ENCODE measurements at places on chromosomes 2 and 18.

DNA sequence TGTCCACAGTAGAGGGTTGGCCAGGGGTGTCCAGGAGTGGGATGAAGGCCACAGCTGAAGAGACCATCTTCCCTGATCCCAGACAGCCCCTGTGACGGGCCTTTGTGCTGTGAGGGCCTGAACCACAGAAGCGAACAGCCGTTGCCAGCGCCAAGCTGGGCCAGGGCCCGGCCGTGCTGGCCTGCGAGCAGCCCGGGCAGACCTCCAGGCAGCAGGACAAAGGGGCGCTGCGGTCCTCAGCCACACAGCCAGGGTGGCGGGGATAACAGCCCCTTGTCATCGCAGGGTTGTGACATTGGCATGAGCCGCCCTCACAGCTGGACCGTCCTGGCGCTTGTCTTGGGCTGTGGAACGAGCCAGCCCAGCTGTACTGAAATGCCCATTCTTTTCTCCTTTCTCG, 161.1 kb downstream of the FAM210A start:
- no peak for DNase-seq

- DNase-seq: no peak
Observed at GRCh38 chr2:164046040-164046439, 310.2 kb upstream of the FIGN start.

DNA sequence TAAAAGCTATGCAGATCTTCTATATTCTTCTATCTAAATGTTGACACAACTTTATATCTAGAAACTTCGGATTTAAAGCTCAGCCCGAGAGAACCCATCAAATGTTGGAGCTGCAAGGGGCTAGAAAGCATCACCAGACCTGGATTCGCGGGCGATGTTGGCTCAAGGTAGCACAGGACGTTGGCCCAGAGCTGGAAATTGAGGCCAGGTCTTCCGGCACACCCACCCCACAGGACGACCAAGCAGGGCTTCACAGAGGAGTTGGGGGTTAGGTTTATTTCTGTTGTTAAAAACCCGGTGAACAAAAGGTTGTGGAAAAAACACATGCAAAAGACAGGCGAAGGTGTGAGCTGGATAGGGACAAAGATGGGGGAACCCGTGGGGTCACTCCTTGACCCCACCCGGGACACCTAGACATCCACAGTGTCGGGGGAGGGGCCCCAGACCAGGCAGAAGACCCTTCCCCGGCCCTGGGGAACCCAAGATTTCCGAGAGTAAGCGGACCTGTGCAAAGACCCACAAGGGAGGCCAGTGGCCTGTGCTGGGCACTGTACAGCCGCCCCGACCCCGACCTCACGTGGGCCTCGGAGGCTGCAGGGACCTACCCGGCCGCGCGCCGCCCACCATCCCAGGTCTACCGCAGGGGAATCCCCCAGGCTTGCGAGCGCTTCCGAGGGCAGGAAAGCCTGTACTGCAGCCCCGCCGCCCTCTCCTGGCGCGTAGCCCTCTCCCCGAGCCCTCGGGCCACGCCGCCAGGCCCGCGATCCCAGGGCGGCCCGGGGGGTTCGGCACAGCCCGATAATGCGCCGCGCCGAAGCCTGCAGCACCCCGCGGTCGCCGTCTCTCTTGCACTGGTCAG, 1.8 kb upstream of the AGBL5 start:
- no peak for DNase-seq

DNA sequence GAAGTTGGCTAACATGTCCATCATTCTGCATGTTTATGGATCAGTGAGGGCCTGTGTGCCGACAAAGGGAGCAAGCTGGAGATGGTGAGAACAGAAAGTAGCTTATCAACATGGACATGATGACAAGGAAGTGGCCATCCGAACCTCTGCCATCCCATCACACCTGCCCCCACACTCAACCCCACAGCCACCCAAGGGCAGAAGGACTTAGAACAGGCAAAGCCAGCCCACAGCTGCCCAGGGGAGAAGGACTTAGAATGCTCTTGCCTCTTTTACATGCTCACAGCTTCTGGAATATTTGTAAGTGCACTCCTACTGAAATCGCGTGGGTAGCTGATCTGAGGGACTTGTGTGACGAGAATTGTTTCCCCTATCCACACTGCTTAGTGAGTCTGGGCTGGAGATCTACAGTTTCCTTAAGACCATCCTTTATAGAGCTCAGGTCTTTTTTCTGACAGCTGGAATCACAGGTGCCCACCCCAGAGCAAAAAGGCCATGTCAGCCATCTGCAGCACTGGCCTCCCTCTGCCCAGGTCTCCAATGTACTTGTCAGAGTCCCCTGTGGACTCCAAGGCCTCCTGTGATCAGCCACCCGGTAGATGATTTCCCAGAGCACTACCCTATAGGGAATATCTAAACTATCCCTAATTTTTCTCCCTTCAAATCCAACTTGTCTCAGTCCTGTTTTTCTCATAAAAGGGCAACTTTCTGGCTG, 154.1 kb downstream of the SMAD7 start:
- DNase-seq: no peak

DNA sequence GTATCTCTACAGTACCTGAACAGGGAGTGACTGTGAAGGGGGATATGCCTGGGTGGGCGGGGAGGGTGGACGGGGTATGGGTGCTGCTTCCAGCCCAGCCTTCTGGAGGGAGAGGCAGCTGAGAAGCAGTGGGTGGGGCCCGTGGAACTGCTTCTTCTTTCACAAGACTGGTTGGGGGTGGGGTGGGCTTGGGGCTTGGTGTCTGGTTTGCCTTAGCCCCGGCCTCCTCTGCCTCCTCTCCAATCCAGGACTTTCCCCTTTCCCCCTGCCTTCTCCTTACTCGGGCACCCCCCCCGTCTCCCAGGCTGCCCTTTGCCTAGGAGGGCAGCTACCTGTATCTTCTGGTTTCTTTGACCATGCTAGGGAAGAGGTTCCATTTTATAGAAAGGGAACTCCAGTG, 233.4 kb downstream of the DYSF start:
- no peak for DNase-seq

DNA sequence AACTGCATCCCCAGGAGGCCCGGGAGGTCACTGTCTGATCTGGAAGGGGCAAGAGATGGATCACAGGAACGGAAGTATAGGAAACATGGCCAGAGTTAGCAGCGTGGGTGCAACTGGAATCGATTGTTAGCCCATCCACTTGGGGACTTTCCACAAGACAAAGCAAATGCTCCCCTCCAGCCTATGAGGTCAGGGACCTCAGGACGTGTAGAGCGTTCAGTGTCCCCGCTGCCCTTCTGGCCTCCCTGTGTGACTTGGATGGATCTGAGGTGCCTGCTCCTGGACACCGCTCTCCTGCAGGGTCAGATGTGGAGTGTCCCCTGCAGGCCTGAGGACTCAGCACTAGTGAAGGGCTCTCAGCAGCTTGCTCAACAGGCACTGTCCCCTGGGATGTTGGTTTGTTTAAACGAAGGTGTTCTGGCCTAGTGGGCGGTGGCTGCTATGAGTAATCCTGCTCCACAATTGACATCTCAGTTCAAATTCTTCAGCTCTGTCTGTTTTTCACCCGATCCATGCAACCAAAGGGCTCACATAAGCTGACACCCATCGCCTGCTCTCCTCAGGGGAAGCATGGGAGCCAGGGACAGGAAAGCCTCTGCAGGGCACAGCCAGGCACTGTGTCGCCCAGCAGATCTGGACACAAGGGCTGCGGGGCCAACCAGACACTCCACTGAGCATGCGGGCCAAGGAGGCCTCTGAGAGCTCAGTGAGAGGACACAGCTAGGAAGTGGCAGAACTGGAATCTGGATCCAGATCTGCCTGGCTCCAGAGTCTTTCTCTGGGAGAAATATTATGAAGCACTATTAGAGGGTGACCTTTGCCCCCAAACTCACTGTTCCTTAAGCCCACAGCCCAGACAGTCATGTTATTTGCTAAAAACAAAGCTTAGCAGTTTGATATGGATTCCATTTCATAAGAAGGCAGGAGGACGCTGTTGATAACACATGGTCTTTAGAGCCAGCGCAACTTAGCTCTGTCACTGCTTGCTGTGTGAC, 78.5 kb downstream of the RHOB start:
- no peak for DNase-seq

GRCh38 chr2:191795715-191796114, 51.2 kb downstream of the CAVIN2 start:
- no peak for DNase-seq

DNA sequence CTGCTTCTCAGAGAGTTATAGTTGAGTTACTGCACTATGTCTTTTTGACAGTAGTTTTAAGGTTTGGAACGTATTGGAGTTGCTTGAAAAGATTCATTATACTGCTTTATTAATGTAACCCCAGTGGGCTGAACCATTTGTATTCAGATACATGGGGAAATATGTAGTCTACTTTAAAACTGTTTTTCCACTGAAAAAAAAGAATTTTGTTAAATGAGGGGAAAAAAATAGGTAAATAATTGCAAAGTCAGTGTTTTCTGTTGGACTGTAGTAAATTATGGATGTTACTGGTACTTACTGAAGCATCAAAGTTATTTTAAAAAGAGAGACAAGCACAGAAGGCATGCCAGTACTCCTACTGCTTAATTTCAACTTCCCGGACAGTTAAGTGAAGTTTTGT, 36.4 kb downstream of the ZC3H15 start:
- no peak for DNase-seq

- no peak for DNase-seq
Observed at GRCh38 chr18:22175346-22175745, 6.0 kb downstream of the GATA6 start.

DNA sequence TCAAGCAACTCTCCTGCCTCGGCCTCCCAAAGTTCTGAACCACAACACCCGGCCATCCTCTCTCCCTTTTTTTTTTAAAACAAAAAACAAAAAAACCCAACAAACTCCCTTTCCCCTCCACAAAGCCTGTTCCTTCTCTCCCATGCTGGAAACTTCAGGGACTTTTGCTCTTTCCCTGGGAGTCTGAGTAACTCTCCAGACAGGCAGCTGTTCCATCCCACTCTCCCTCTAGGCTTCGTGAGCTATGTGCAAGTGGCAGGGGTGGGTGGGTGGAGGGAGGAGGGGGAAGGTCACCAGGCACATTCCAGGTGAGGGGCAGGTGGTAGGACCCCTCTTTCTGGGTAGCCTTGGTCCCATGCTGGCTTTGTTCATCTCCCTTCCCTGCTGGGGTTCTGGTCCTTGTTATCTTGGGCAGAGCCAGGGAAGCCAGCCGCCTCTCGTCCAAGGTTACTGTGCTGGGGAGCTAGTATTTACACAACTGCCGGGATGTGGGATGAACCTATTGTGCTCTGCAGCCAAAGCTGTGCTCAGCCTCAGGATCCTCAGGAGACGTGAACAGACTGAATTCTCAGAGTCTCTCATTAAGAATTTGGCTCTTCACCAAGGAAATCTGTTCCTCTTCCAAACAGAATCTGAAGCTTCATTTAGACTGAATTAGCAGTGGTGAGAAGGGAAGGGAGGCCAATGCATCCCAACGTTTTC, 106.9 kb downstream of the LIPG start:
- peak; percentile 82 for DNase-seq

DNA sequence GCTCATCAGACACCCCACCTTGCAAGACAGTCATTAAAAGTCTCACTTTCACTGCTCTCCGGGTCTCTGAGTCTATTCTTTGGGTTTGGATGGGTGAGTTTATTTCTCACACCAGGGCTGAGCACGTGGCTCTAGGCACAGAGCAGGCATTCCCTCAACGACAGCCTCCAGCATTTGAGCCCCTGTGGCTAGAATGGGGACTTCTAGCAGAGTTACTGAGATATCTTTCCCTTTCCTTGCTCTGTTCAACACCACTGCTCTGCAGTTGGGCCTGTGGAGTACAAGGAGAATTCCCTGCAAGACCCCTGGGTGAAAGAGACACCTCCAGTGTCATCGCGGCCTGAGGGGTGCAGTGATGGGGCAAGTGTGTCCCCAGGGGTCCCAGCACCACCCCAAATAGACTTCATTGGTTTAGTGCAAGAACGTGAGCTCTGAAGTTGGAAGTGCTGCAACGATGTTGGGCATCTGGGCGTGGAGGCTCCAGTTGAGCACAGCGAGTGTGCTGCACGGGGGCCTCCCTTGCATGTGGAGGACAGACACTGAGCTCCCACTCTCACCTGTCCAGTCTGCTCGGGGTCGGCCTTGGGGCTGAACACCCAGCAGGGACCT, 184.1 kb upstream of the HS6ST1 start:
- no peak for DNase-seq

GRCh38 chr2:9256570-9257043, 50.0 kb downstream of the ASAP2 start:
- no peak for DNase-seq

- no peak for DNase-seq
Observed at GRCh38 chr2:13884291-13884976, 748.1 kb upstream of the LRATD1 start.

DNA sequence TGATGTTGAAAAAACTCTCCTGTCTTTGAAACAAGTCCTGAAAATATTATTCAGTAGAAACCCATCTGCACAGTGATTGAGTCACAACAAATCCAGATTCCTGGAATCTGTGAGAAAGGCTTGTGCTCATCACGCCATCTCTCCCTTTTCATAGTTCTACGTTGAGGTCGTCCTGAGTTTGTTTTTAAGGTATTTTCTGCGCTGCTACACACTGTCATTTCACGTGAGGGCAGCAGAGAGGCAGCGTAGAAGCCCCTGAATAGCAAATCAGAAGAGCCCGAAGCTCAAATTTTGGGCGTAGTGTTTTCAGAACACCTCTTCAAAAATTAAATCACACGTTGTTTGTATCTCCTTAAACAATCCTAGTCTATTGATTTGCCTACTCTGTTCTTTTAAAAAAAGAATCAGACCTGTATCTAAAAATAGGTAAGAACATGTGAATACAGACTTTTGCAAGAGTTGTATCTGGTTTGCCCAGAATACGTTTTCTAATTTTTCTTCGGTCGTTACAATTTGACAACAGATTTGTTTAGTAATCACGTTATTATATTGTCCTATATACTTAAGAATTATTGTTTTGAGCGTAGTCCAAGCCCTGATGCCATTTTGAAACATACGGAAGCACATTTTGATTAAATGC, 61.6 kb upstream of the SLC38A11 start:
- peak; percentile 23 for DNase-seq

DNA sequence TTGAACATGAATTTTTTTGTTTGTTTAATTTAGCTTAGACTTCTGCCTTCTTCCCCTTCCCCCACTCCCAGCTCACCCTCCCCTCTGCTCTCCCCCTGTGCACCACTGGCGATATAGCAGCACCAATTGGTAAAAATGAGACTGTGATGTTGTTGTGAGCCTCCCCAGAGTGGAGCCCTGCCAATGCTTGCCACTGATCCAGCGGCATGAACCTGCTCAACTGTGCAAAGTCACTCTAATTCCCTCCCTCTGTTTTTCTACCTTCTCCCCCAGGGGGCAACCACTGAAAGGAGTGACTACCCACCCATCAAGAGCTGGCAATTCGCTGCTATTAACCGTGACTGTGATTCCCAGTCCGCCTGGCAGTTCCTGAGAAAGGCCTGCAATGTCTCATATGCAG, 30.2 kb downstream of the KLHL14 start:
- no peak for DNase-seq

GRCh38 chr2:44555700-44556099, 194.0 kb downstream of the CAMKMT start:
- no peak for DNase-seq

GRCh38 chr18:23833714-23834113, 144.5 kb downstream of the LAMA3 start:
- DNase-seq: no peak

DNA sequence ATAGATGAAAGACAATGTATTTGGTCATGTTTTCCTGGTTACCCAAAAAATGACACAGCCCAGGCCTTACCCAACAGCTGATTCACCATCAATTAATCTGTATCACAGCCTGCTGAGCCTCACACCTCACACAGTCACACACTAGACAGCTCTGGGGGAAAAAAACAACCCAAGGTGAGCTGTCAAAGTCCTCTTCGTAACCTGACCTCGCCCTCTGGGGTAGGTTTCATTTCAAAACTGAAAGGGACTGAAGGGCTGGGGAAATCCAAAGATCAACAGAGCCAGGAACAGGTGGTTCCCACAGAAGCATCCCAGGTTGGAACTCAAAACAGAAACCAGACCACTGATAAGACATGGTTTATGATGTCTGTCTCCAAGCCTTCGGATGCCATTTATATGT, 18.2 kb upstream of the PCBP1 start:
- DNase-seq: no peak
